ENCODE measurements at places on chromosomes 13 and 19.

GRCh38 chr19:46489445-46490272 is 6.0 kb downstream of the PNMA8B start:
- no peak for DNase-seq

DNA sequence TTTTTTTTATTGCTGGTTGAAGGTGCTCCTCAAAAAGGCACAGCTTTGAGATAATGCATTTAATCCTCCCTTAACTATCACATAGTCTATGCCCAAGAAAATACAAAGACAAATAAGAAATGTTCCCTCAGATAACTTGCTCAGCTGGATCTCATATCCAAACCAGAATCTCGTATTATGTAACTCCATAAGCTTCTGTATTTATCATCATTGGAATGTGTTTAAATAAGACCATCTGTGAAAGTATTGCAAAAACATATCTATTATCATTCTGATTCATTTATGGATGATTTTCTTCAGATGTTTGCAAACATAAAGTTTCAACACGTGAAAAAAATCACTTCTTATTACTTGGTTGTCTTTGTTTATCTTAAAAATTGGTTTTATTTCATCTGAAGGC is 190.9 kb downstream of the IRS2 start:
- no peak for DNase-seq

DNA sequence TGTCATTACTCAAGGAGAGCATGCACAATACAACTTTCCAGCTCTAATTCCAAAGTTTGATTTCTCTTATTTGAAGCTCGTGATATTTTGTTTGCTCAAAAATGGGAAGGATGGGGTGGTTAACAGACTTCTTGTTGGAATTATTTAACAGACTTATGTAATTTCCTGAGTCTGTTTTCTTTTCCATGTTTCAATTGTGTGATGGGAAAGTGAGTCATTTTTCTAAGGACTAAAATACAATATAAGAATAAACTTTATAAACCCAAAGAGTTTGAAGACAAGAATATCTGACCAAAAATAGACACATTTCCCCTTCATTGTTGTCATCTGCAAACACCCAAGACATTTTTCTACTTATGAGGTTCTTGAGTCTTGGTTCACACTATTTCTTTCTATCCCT is 211.8 kb upstream of the SLITRK5 start:
- DNase-seq, result no peak

DNA sequence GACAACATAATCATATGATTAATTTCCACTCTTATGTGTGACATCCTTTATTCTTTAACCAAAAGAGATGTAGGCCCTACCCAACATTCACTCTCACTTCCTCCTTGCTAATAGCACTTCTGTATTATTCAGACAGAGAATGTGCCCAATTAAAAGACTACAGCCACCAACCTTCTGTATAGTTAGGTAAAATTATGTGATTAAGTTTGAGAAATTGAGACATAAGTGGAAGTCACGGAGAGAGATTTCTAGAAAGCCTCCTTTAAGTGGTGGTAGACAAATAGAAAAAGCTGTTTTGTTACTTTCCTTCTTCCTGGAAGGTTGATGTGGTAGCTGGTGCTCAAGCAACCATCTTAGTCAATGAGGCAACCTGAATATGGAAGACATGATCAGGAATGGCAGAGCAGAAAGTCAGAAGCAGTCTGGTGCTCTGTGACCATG is 14.8 kb downstream of the EPSTI1 start:
- DNase-seq, result no peak

GRCh38 chr19:42010245-42011126 is 16.5 kb upstream of the ATP1A3 start:
- DNase-seq, result no peak

DNA sequence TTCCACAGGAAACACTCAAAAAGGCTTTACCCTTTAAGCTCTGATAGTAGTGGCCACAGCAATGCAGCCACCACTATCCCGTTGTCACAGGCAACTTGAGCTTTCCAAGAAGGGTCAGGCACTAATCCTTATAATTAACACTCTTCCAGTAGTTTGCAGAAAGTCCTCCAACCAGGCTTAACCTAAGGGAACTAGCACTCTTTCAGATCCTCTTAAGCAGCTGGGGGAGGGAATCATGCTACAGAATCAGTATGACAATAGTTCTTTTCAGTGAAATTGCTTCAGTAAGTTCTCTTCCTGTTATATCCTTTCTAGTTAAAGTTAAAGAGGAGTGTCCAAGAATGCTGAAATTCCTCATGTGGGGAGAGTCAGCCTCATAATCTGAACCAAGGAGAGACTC is 82.2 kb downstream of the TNFSF11 start:
- no peak for DNase-seq

GRCh38 chr19:12696366-12697335 is at the start of gene FBXW9:
FBXW9 (minus strand) TSS chr19:12696631; CDS start chr19:12696581, 50 bp downstream.
- DNase-seq, result peak; percentile 96

GRCh38 chr19:49556412-49557398 is 23.7 kb downstream of the NOSIP start:
- DNase-seq, result no peak

DNA sequence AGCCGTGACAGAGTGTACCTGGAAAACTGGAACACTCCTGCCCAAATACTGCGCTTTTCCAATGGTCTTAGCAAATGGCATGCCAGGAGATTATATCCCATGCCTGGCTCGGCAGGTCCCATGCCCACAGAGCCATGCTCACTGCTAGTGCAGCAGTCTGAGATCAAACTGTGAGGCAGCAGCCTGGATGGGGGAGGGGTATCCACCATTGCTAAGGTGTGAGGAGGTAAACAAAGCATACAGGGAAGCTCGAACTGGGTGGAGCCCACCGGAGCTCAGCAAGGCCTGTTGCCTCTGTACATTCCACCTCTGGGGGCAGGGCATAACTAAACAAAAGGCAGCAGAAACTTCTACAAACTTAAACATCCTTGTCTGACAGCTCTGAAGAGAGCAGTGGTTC is 10.5 kb downstream of the CYP2A13 start:
- no peak for DNase-seq

DNA sequence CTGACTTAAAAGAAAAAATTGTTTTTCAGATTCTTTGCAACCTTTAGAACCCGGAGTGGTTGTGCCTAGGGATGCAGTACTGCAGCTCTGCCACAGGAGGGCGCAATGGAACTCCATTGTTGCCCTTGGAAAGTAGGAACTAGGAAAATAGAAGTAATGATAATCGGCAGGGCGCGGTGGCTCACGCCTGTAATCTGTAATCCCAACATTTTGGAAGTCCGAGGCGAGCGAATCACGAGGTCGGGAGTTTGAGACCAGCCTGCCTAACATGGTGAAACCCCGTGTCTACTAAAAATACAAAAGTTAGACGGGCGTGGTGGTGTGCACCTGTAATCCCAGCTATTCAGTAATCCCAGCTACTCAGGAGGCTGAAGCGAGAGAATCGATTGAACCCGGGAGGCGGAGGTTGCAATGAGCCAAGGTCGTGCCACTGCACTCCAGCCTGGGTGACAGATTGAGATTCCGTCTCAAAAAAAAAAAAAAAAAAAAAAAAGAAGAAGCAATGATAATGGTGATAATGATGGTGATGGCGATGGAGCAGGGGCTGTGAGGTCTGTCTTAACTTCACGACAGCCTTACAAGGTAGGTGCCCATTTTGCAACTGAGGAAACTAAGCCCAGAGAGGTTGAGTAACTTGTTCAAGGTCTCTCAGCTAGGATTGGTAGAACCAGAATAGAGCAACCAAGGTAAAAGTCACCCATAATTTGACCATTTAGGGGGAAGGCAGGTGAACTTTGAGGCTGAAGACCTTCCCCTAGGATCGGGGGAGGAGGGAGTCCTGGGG is 5.5 kb upstream of the ADAMTS10 start:
- no peak for DNase-seq

- no peak for DNase-seq
Measured at GRCh38 chr13:25177636-25178035, 5.5 kb upstream of the AMER2 start.

DNA sequence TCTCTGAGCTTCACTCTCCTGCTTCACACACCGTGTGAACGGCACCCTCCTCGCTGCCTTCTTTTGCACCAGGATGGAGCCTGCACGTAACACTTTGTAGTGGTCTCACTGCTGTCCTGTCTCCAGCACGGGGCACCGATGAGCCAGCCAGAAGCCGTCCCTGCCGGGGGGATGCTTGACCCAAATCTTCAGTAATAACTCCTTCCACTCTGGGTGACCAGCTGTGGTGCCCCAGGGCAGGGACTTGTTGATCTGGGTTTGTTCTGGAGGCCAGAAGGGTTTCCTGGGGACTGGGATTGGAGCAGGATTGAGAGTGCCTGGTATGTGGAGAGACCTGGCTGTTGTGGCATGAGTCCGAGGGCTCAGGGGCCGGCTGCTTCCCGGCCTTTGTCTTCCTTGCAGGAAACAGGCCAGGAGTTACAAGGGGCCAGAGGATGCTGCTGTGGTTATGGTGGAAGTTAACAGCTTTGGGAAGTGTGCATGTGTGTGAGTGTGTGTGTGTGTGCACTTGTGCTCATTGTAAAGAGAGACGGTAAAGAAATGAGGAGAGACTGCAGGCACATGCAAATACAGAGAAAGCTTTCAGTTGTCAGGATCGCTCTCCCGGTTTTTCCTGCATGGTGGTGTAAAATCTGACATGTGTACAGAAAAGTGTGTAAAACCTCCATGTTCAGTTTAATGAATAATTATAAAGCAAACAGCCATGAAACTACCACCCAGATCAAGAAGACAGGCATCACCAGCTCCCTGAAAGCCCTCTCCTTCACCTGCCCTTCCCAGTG is 18.9 kb downstream of the PAK4 start:
- no peak for DNase-seq

- no peak for DNase-seq
Measured at GRCh38 chr19:45118106-45118505, 25.1 kb downstream of the PPP1R37 start.

DNA sequence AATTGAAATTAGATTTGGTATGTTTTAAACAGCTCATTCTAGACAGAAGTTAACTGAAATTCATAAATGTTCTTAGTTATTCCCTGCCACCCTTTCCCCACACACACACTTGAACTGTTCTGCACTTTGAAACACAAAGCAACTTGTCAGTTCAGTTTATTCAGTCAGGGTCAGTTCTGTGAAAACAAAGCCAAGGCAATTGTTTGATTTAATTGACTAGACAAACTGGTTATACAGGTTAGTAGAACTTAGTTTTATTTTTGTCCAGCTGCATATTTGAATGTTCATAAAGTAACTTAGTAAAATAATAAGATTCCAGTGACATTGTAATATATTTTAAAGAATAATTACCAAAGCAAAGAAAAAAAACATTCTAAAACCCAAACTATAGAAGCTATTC is 98.3 kb upstream of the KLF5 start:
- no peak for DNase-seq
